ENCODE measurements at places on chromosomes 12 and 14.

DNA sequence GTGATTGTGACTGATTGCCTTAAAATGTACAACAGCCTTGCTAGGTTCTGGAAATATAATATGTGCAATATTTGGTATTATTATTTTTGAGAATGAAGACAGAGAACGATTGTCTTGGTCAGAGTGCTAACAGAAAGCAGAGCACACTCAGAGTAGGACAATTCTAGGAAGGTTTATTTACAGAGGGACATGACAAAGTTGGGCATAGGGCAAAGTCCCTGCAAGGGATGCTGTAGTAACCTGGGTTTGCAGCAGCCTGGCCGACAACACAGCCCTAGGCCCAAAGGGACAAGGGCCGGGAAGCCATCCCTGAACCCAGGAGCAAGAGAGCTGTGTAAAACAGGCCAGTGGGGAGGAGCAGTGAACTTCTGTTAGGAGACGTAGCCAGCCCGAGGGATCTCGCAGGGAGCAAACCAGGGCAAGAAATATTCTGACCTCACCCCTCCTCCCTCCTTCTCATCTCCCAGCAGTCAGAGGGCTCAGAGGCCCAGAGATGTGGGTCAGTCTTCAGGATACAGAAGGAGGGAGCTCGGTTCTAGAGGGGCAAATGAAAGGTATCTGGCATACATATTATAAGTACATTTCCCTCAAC lies 51.0 kb upstream of the FERMT2 start:
- no peak for DNase-seq

DNA sequence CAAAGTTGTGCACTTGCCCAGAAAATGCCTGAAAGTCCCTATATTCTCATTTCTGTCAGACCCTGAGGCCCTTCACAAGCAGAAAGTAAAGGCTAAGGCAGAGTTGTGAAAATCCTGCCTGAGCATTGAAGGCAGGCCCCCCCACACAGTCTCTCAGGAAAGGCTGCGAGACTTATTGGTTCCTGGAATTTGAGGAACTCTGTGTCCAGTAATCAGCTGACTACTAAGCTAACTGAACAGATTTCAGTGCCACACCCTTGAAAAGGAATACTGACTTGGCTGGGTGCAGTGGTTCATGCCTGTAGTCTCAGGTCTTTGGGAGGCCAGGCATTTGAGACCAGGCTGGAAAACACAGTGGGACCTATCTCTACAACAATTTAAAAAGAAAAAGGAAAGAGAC lies 21.1 kb upstream of the PPP2R5E start:
- DNase-seq, result no peak

DNA sequence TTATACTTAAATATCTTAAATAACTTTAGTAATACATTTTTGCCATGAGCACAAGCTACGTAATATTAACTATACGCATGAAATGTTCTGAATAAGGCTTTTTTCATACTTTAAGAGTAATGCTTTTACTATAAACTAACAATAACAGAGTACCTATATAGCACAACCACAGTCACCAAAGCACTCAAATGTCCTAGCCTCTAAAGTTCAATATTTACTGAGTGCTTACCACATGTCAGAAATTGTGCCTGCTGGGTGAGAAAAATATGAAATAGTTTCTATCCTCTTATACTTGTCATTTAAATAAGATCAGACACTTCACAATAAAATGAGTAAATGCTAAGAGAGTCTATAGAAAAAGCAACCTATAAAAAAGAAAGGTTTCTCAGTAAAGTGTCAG lies 83.1 kb downstream of the SH2B3 start:
- no peak for DNase-seq

GRCh38 chr12:106841510-106842302 lies 67.2 kb downstream of the RIC8B start:
- no peak for DNase-seq

GRCh38 chr12:129662234-129662633 lies 241.6 kb downstream of the TMEM132D start:
- DNase-seq, result no peak

DNA sequence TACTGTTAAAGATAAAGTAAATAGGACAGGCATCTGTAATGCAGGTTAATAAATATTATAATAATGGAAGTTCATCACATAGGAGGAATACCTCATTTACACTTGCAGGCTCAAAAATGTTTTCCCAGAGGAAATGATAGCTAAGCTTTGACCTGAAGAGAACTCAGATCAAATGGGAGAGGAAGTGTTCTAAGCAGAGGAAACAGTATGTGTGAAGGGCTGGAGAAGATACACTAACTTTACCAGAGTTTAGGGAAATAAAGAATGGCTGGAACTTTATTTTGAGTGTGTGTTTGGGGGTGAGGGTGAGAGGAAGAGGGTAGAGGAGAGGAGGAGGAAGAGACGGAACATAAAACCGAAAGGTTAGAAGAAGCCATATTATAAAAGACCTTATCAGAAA lies 34.0 kb upstream of the AP4S1 start:
- no peak for DNase-seq

Measured in esophagus squamous epithelium (tissue), 5 donors.